ENCODE measurements at places on chromosomes 6 and 20. TPM values are rescaled to one million over a fixed set of nuclear protein-coding genes. Genes with fewer than 3 reads are reported as not detected.

DNA sequence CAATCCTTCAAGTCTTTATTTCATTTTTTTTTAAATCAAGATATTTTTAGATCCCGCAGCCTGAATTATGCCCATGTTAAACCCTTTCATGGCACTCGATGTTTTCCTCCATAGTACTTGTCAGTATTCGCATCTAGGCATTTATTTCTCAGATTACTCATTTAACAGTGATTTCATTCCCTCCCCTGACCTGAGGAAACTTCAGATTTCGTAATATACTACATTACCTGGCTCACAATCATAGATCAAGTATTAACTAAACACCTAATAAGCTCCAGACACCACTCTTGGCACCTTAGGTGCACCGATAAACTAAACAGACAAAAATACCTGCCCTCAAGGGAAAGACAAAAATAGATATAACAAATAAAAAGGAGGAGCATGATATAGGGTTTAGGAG is 413.2 kb upstream of the GJE1 start:
- DNase-seq = no peak

GRCh38 chr6:1231941-1232340 is 80.0 kb upstream of the FOXQ1 start:
- DNase-seq = no peak

- DNase-seq = no peak
Measured at GRCh38 chr20:7031222-7031621, 263.7 kb downstream of the BMP2 start.

GRCh38 chr6:157080986-157081391 is 242.3 kb downstream of the TMEM242 start:
- no peak for DNase-seq

DNA sequence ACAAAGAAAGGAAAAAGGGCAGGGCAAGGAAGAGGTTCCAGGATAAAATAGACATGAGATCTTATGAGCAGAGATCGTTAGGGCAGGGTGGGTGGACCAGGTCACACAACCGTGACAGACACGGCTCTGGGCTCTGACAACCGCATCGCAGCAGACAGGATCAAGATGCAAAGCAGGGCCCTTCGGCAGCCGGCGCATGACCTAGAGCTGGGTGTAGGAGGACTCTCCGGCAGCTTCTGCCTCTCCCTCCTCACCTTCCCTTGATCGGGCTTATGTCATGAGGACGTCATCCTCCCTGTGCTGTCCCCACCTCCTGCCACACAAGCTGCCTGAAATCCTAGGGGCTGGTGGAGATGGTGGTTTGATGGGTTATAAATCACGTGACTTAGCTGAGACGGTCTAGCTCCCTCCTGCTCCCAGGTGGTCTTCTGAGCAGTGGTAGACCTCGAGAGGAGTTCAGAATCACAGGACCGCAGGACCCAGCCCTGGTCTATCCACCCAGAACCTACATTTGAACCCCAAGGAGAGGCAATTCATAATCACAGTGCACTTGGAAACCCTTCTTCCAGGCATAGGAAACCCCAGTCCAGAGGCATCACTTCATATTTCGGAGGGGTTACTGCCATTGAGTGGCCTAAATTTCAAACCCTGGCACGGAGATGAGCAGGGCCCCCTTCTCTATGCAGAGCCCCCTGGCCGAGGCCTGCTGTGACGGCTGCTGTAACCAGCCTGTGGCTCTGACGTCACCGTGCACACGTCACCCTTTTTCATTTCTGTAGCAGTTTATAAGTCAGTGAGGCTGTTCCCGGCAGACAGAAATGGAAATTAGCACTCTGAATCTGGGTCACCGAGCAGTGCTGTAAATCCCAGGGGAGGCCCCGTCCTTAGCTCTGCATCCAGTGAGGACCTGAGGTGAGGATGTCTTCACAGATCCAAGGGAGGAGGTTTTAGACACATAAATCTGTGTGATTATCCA is 8.7 kb upstream of the CCR6 start:
- DNase-seq = no peak

Gene SLC32A1
- 0.59 TPM for total RNA-seq
